ENCODE measurements at places on chromosomes 7 and 10.

- no peak for DNase-seq
Observed at GRCh38 chr7:132001146-132001545, 444.7 kb upstream of the PODXL start.

GRCh38 chr10:693506-693905, 4.0 kb upstream of the DIP2C start:
- DNase-seq: no peak

DNA sequence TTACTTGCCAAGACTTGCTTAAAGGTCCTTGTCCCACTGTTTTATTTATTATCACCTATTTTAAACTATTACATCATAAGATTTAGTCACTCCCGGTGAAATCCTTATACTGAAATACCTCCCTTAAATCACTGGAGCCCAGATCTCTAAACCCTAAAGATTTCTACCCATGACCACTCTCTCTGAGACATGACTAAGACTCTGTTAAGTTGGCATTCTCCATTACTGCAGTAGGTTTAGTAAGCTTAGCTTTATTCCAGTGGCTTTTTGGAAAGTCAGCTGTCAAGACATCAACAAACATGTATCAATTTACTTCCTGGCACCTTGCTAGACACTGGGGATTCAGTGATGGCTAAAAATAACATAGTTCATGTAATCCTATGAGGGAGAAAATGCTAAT, 874.2 kb downstream of the KCNMA1 start:
- DNase-seq: no peak

DNA sequence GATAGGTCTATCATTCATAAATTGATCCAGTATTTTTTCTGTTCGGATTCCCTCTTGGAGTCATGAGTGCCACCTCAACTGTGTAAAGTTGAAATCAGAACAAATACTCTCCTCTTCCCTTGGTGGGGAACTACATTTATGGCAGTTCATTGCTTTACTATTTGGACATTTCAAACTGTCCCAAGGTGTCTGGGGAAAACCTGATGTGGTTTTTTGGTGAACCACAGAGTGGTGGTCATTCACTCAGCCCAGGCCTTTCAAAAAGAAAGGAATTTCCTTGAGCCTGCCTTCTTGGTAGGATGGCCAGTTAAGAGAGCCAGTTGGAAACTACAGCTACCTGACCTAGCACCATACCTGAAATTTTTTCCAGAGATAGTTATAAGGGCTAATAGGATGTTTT, 59.0 kb downstream of the ABCB1 start:
- DNase-seq: no peak

GRCh38 chr10:51297438-51297837, 223.2 kb downstream of the PRKG1 start:
- DNase-seq: no peak

GRCh38 chr7:128948312-128948973, 10.7 kb downstream of the IRF5 start:
- DNase-seq: no peak

- DNase-seq: no peak
Observed at GRCh38 chr7:38373155-38373554, 99.7 kb upstream of the TARP start.

GRCh38 chr10:106555599-106555998, 608.9 kb downstream of the SORCS1 start:
- DNase-seq: no peak

GRCh38 chr10:78445308-78445707, 411.6 kb downstream of the RPS24 start:
- no peak for DNase-seq

DNA sequence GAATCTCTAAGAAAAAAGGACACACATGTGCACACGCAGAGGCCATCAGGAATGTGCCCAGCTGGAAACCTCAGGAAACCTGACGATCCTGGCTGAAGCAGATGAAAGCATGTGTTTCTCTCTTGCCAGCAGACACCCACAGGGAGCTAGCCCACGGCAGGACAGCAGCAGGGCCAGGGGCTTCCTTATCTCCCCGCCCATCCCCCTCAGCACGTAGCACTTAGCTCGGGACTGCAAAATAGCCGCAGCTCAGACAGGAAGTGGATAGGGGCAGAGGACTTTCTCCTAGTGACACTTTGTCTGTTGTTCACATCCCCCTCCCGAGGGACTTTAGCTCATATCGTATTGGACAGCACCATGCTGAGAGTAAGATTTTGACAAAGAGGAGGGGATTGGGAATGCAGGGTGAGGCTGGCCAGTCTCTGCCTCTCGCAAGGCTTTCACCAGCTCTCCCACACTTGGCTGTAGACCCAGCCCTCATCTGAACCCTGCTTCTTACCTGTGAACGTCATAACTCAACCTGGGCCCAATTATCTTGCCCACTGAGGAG, 63.8 kb downstream of the MKI67 start:
- no peak for DNase-seq

DNA sequence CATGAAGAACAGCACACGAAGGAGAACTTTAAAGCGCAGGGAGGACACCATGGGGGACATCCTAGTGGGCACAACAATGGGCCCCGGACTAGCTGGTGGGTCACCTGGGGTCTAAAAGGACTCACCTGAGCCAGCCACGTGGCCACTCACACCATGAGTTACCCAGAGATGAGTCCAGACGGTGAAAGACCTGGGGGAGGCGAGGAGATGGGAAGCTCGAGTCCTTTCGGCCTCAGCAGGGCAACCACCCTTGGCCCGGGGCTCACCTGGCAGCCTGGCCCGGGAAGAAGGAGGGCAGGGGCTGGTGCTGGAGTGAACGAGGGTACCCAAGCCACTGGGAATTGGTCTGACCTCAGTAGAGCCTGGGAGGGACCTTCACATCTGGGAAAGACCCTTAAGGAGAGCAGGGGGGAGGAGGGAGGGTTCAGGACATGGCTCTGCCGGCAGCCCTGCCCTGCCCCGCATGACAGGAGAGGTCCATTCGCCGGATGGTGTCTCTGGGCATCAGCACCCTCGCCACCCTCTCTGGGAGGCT, 5.7 kb downstream of the GIGYF1 start:
- DNase-seq: no peak

GRCh38 chr10:97048649-97049427, 136.9 kb downstream of the SLIT1 start:
- DNase-seq: no peak

- no peak for DNase-seq
Observed at GRCh38 chr10:17731331-17732020, 20.5 kb upstream of the TMEM236 start.

GRCh38 chr7:66668677-66669076, 40.0 kb downstream of the KCTD7 start:
- DNase-seq: no peak

DNA sequence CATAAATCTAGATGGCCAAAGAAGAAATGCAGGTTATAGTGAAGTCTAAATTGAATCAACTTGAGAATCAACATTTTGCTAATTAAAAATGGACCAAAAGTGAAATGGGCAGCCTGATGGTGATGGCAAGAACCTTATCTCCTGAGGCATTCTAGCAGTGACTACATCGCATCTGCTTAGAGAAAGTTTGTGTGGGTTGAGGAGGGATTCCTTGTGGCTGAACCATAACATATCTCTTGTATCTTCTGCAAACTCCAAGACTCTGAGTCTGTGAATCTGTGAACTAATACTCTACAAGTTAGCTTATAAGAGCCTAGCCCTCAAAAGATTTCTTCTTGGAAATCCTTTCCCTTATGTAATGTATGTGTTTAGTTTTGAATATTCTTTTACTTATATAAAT, 85.6 kb downstream of the PRKG1 start:
- DNase-seq: no peak

DNA sequence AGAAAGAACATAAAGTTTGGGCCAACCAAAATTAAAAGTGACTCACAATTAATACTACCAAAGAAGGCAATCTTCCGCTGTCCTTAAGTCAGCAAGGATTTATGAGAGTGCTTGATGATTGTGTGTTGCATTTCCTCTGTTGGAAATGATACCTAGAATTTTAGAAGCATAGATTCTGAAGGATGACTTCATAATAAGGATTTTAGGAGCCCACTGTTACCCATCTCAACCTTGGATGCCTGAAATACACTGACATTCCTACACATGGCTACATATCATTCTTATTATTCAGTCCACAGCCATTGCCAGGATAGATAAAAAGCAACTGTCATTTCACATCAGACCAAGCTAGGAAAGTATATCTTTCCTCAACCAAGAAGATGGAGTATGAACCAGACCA, 823.8 kb downstream of the LRMDA start:
- no peak for DNase-seq

DNA sequence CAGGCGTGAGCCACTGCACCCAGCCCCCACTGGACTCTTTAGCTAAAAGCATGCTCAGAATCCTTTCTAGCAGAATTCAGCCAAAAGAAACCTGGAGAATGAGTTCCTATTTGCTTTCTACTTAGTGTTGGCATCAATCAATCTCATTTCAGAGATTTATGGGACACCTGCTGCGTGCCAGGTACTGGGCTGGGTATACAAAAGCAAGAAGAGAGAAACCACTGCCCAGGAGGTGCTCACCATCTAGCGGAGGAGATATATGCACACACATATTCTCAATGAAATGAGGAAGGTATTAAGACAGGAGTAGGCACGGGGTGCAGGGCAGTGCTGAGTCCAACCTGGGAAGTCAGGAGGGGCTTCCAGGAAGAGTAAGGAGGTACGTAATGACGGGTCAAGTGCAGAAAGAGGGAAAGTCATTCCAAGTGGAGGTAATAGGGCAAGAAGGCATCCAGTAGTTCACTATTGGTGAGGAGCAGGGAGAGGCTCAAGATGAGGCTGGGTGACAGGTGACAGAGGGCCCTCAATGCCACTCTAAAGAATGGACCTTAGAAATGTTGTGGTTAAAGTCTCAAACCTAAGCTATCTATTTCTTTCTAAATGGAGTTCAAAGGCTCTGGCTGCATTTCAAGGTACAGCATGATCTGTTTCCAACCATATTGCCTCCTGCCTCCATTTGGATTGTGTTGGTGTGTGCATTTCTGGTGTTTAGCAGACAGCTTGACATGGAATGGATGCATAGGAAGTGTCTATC, 22.1 kb downstream of the ABLIM1 start:
- no peak for DNase-seq
